ENCODE measurements at places on chromosomes 2 and 18. TPM values are rescaled to one million over a fixed set of nuclear protein-coding genes. Genes with fewer than 3 reads are reported as not detected.

The MRO gene
- total RNA-seq: not detected

GRCh38 chr18:77811503-77811902 is 561.9 kb downstream of the GALR1 start:
- DNase-seq: peak; percentile 2

- DNase-seq: no peak
These were observed 8.3 kb downstream of the EFR3B start for GRCh38 chr2:25050128-25050527.

- peak; percentile 55 for DNase-seq
These were observed 76.0 kb downstream of the RNF144A start for GRCh38 chr2:6993229-6993640.

GRCh38 chr2:68365087-68365486 is at the start of gene PLEK:
Gene PLEK, plus strand, starts transcription at chr2:68365282. Its CDS starts 70 bp downstream, at chr2:68365352.
- no peak for DNase-seq

- no peak for DNase-seq
These were observed 34.1 kb downstream of the ASAP2 start for GRCh38 chr2:9240745-9241144.

DNA sequence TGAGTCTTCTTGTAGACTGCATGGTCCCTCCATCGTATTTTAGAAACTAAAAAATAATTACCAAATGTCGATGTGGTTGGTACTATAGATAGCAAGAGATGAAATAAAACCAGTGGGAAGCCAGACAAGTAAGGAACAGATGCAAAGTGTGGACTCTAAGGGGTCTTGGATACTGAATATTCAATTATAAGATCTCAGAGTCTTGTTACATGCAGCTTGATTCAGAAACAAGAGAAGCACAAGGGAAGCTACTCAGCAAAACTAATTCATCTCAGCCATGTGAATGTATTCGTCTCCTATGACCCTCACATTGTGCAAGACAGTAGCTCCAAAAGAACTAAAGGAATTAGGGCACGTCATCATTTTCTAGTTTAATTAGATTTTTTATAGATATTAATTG is 80.9 kb downstream of the CDH20 start:
- no peak for DNase-seq

Measured in dermis blood vessel endothelial cell (primary cell).